ENCODE measurements at places on chromosomes 2 and 18. TPM values are rescaled to one million over a fixed set of nuclear protein-coding genes. Genes with fewer than 3 reads are reported as not detected.

DNA sequence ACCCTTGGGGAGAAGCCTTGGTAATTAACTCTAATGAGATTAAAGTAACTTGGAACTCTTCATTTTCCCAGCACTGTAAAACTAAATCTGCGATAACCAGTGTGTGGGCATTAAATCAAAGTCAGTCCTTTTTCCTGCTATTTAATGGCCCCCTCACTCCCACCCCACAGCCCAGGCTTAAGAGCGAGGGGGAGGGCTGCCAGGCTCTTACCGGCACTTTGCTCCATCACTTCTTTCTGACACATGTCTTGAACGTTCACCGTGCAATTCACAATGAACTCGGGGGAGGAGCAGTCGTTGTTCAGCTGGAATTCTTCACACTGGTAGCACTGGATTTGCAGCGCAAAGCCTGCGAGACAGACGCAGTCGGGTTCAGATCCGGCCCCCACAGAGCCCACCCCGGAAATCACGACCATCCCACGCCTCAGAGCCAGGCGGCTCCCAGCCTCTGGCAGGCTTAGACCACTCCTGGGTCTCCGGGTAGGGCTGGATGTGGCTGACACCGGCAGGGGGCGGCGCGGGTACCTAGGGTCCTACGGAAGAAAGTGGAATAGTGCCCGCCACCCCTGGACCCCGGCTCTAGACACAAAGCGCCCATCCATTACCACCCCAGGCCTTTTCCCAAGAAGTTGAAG, 1.7 kb downstream of the LYPD1 start:
- no peak for DNase-seq
- H3K36me3 ChIP-seq: no peaks in the 10 kb centered on the region
- peaks cover 20% of the 10 kb centered on the region for H3K4me1 ChIP-seq

DNA sequence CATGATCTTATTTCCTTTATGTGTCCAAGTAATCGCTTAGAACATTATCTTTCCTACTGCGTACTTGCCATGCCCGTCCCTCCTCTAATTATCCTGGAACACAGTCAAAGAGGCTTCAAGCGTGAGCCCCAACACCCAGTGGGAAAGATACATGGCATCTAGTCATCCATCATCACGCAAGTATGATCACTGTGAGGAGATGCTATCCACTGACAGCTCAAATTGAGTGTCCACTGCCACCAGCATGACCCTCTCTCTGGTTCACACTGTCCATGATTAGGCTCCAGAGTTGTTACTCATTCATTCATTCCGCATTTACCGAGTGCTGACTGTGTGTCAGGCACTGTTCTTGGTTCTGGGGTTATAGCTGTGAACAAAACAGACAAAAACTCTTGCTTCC, 124.6 kb downstream of the COPS8 start:
- no peaks in the 10 kb centered on the region for H3K27me3 ChIP-seq
- DNase-seq: no peak
- H3K36me3 ChIP-seq: no peaks in the 10 kb centered on the region
- H3K4me1 ChIP-seq: peaks cover 17% of the 10 kb centered on the region
- H3K27ac ChIP-seq: no peak overlapping the region

- no peaks in the 10 kb centered on the region for H3K27me3 ChIP-seq
- no peak for DNase-seq
- H3K36me3 ChIP-seq: no peaks in the 10 kb centered on the region
Observed at GRCh38 chr2:195586062-195586714, 70.8 kb upstream of the SLC39A10 start.

GRCh38 chr2:221202431-221202830, 369.7 kb downstream of the EPHA4 start:
- no peak overlapping the region for H3K4me3 ChIP-seq
- no peaks in the 10 kb centered on the region for H3K27me3 ChIP-seq
- DNase-seq: no peak
- H3K4me1 ChIP-seq: no peaks in the 10 kb centered on the region
- no peaks in the 10 kb centered on the region for H3K36me3 ChIP-seq

GRCh38 chr2:37343537-37344434, 644 bp upstream of the QPCT start:
- peak; percentile 57 for DNase-seq
- no peaks in the 10 kb centered on the region for H3K27me3 ChIP-seq
- peaks cover 9% of the 10 kb centered on the region for H3K4me1 ChIP-seq
- peak overlapping the region; percentile 73 for H3K4me3 ChIP-seq

DNA sequence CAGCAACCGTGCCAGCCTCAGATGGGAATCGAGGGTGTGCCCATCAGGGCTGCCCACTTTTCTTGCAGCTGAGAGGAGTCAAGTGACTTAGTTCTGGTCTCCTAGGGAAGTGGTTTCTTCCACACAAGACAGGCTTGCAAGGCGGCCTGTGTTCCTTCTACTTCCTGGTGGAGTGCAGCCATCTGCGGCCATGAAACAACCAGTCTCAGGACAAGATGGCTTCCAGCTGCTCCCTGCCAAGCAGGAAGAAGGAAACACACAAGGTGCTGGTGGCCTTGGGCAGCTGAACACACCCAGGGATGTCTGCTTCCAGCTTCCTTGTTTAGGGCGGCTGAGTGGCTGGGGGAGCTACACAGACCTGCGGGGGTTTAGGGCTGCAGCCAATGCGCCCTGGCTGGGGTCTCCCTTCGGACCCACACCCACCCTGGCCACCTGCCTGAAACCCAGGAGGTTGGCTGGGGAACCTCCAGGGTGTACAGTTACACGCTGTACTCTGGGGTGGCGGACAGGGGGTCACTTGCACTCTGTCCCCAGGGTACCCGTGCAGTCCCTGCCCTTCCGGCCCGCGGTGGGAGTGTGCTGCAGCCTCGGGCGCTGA, 34.7 kb downstream of the PTPN18 start:
- peak overlapping the region; percentile 89 for H3K27ac ChIP-seq
- H3K4me1 ChIP-seq: no peaks in the 10 kb centered on the region
- no peak overlapping the region for H3K4me3 ChIP-seq
- DNase-seq: peak; percentile 40
- H3K27me3 ChIP-seq: no peaks in the 10 kb centered on the region
- H3K36me3 ChIP-seq: no peaks in the 10 kb centered on the region

The MGAT4A gene
- polyA plus RNA-seq: 14.4 TPM
